Activated CD8-positive, alpha-beta memory T cell treated with anti-CD3 and anti-CD28 coated beads, Interleukin-2, amount 50 U/mL, for 48 hours (primary cell): ENCODE measurements at places on chromosomes 7 and 10.

GRCh38 chr7:93629291-93629801 is 54.8 kb upstream of the CALCR start:
- DNase-seq: no peak

DNA sequence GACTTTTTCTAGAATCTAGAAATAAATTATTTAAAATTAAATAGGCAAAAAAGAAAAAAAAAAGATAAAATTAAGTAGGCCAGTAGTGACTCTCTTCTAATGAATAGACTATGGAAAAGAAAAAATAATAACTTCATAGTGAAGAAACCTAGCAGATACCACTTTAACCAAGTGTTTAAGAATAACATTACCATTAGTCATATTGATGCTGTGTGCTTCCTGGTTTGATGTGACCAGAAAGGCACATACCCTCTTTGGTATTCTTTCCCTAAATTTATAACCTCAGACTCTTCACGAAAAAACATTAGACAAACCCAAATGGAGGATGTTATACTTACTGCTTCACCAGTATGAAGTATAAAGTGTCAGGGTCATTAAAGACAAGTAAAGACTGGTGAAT is 42.6 kb downstream of the KIF20B start:
- DNase-seq: no peak

DNA sequence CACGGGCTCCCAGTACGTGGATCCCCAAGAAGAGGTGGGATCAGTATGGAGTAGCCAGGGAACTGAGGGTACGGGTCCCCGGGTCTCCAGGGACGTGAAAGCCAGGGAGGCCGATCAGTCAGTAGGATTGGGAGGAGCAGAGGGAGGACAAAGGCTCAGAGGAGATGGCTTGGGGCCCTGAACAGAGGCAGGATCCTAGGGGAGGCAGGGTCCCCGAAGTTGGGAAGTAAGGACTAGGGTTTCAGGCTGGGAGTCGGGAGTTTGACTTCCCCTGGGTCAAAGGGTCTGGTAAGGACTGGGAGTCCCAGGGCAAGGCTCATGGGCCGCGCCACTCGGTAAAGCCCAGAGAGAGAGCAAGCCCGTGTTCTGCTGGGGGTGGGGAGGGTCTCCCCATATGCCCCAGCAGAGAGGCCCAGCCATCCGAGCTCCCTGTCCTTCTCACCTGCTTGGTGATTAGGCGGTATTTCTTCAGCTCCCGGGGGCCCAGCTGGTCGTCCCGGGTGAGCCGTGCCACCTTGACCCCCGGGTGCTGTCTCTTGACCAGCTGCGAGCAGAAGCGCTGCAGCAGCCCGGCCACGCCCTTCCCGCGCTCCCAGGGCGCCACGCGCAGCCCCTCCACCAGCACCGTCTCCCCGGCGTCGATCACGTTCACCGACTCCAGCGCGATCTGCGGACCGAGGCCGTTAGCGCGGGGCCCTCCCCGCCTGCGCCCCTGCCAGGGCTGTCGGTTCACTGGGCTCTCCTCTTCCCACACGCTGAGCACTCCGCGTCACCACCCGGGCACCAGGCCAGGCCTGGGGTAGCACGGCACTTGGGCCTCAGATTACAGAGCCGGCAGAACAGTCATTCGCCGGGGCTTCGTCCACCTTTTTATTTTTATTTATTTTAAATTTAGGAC is 7.0 kb downstream of the NAT16 start:
- peak; percentile 73 for DNase-seq

GRCh38 chr10:119754085-119754484 is 28.2 kb downstream of the INPP5F start:
- no peak for DNase-seq

GRCh38 chr7:52074071-52074470 is 757.5 kb upstream of the COBL start:
- no peak for DNase-seq

DNA sequence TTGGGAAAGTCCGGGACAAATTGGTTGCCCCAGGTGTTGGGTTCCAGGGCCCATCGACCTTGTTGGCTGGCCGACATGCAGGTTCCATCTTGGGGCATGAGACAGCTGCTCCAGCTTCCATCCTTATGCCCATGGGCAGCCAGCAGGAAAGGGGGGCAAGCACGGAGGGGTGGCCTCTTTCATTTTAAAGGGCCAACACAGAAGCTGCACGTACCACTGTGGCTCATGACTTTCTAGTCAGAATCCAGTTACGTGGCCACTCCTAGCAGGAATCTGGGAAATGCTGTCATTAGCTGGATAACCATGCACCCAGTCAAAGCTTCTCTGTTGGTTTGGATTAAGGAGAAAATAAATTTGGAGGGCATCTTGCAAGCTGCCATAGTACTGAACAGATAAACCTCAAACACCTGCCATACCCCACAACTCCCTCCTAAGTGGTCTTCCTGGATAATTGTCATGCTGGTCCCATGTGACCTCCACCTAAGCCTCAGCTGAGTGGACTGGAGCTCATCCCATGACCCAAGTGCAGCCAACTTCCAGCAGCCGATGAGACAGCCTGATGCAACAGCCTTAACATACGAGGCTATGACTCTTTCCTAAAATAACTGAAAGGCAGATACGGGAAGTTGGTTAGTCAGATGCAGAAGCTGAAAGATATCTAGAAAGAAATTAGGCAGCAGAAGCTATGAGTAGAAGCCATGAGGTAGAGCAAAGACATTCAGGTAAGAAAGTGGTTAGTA is 21.4 kb upstream of the GSDME start:
- no peak for DNase-seq

DNA sequence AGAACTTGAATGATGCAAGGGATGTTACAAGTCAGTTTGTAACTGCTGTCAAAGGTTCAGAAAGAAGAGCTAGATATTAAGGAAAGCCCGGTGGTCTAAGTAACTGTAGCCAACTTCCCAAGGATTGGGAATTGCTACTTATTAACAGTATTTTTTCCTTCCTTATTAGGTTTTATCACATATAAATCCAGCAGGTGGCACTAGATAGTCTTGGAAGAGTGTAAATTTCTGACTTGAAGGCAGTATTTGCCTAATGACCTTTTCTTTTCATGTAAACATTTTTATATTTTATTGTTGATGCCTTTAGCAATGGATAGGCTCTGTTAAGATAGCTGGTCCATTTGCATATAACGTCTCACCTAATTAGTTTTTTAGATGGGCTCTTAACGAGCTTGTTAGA is 51.2 kb downstream of the ANLN start:
- DNase-seq: no peak

DNA sequence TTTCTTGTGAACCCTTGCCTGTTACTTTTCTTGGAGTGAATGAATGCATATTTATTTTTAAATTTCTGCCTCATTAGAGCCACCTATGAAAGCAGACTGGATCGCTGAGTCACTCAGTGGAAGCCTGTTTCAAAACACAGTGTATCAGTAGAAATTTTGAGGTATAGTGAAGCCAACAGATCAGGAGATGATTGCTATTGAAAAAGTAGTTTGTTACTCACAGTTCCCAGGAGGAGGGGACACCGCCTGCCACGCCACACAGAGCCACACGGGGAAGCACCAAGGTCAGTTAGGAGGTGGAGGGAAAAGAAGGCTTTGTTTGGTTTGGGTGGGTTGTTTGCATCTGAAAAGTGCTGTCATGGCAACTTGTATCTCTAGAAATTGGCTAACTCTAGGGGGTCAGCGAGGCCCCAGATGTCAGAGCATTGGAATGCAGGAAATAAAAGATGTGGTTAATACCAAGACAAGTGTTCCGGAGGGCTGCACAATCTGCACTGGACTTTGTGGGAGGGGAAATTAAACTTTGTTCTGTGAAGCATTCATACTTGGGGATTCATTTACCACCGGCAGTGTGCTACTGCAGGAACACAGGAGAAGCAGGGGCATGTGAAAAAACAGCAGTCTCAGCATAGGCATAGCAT is 106.4 kb upstream of the SDK1 start:
- no peak for DNase-seq

- no peak for DNase-seq
Measured at GRCh38 chr7:78218051-78218450, 419.5 kb downstream of the PHTF2 start.

GRCh38 chr7:114889646-114890285 is 32.1 kb upstream of the MDFIC start:
- DNase-seq: no peak

DNA sequence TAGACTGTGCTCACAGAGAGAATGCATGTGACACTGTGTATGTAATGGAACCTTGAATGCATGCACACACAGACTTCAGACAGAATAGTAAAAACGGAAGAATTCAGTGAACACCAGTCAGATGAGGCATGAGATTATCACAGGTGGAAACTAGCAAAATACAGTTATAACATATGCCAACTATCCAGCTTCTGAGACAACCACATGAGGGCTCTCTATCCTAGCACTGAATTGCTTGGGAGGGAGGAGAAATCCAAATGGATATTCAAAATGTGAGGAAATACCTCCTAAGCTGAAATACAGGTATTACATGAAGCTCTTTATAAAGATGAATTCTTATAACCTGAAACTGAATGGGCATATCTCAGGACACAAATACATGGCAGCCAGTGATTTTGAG is 30.6 kb downstream of the GARS1 start:
- DNase-seq: no peak

DNA sequence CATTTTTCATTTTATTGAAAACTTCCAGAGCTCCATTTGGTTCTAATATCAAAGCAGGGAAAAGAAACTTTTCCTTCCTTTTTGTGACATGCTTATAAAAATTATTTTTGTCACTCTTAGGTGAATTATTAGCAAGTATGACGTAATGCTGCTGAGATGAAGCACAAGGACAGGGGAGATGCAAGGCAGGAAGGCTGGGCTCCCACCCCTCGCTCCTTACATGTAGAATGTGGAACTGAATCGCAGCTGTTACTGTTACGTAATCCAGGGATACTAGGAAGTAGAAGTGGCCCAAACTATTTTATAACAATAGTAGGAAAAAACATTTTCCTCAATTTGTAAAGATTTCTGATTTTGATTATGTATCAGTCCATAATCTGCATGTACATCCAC is 17.1 kb upstream of the GTPBP4 start:
- no peak for DNase-seq

- no peak for DNase-seq
Measured at GRCh38 chr7:50923476-50923875, 140.8 kb upstream of the GRB10 start.

- no peak for DNase-seq
Measured at GRCh38 chr10:28837613-28838390, 160.5 kb downstream of the BAMBI start.

- no peak for DNase-seq
Measured at GRCh38 chr10:49562893-49563292, 24.0 kb upstream of the ERCC6 start.

DNA sequence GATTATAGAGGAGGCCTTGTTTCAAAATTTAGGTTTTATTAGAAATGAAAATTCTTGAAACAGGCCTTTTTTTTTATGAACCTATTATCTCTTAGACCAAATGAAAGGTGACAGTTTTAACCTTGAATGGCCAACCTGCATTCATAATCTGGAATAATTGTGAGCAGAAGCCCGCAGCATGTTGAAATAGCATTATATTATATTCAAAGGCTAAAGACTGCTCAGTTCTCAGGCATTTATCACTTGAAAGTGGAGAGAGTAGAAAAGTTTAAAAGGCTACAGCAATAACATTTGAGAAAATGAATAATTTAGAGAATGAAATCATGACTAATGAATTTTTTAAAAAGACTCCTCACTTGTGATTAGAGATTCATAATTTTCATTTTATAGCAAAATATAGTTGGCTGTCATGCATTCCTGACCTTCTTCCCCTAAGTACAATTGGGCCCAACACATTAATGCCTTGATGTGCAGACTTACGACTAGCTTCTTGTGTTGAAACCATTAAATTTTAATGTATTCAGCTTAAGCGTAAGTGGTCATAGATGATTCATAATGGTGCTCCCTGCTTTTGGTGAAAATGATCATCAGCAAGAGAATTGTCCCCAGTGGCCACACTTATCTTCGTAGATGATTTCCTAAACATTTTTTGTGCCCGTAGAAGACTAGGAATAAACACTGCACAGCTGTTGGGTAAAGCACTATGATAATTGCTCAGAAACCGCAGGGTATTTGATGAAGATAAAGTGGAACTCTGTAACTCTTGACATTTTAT is 346.6 kb upstream of the BMPER start:
- no peak for DNase-seq

DNA sequence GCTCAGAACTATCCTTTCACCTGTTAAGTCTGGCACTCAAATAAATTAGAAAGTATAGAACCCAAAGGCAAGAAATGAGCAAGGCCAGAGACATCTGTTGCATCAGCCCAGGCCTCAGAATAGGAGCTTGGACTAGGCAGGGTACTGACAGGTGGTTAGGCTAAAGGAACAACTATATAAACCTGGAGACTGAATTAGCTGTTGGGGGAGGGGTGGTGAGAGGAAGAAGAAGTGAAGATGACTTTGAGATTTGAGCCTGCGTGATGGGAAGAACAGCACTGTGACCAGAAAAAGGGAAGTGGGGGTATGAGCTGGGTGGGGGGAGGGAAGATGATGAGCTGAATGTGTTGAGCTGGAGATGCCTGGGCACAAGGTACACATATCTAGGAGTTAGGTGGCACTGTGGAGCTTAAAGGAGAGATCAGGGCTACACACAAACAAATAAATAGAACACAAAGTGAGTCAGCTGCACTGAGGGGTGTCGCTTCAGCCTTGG is 244.7 kb downstream of the PTEN start:
- no peak for DNase-seq

DNA sequence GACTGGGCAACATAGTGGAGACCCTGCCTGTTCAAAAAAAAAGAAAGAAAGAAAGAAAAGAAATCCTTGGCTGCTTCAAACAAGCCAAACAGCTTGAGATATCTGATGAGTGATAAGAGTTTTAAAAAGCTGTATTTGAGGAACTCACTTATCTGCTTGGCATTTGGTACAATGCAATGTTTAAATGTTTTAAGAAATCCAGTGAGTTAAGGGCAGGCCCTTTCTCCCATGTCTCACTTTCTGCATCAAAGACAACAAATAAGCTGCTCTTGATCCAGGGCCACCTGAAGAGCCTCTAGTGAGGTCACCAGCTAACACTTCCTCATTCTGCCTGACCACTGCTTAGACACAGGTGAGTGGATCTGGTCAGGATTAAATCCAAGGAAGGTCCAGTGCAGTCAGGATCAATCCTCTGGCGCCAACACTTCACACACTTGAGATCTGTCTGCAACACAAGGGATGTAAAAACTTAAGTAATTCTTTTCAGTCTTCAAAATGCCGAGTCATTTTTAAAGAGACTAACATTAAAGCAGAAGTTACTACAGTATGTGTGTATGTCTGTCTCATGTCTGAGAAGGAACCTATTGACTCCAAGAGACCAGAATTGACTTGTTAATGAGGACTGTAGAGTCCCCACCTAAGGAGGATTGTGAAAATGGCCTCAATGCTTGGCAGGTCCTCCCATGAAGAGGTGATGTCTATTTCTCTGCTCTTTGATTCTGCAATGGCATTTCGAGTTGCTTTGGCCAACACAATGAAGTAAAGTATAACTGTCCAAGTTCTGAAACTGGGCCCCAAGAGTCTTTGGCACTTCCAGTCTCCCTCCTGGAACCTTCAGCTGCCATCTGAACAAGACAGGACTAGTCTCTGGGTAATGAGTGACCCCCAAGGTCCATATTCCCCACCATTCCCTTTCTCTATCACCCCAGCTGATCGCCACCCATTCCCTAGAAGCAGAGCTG is 43.1 kb downstream of the CREB3L2 start:
- DNase-seq: no peak

- no peak for DNase-seq
Measured at GRCh38 chr7:47218378-47219176, 363.3 kb downstream of the TNS3 start.
